ENCODE measurements at places on chromosomes 4 and X. TPM values are rescaled to one million over a fixed set of nuclear protein-coding genes. Genes with fewer than 3 reads are reported as not detected.

The VAMP7 gene
- 22.3 TPM for total RNA-seq

DNA sequence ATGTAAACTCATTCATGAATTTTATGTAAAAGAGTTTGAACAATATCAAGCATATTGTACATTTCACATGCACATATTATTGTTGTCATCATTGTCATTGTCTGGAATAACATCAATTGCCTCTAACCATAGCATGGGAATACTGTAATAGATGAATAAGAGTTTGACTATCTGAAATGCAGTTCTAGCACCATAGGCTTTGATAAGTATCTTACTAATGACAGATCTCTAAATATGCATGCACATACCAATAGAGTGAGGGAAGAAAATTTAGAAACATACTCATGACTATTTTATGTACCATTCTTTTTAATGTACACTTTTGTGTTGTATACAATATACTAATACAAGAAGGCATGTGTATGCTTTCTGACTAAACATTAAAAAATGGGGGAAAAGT is 161.6 kb upstream of the SPRY1 start:
- DNase-seq, result no peak
- no peaks in the 10 kb centered on the region for H3K4me1 ChIP-seq
- no peaks in the 10 kb centered on the region for H3K27me3 ChIP-seq
- no peaks in the 10 kb centered on the region for H3K36me3 ChIP-seq
- no peak overlapping the region for H3K4me3 ChIP-seq

The SLITRK2 gene
- 0.18 TPM for total RNA-seq

DNA sequence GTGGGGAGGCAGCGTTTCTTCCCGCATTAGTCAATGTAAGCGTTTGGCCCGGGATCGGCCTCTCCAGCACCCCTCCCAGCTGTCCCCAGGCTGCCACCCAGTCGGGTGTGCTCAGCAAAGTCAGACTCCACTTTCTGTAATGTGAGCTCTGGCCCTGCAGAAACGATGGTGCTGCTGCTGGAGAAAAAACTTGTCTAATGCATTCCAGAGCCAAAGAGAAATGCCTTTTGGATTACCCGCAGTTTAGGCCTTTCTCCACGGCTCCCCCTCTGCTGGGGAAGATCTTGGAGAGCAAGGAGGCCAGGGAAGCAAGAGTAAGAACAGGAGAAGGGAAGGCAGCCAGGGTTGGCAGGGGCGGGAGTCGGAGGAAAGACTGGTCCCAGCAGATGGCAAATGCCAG is 55.2 kb downstream of the ELF4 start:
- H3K36me3 ChIP-seq, result no peaks in the 10 kb centered on the region
- H3K4me3 ChIP-seq, result no peak overlapping the region
- peaks cover 5% of the 10 kb centered on the region for H3K4me1 ChIP-seq
- no peaks in the 10 kb centered on the region for H3K27me3 ChIP-seq
- no peak for DNase-seq
- H3K27ac ChIP-seq, result no peak overlapping the region

The ZNF157 gene
- total RNA-seq, result not detected

DNA sequence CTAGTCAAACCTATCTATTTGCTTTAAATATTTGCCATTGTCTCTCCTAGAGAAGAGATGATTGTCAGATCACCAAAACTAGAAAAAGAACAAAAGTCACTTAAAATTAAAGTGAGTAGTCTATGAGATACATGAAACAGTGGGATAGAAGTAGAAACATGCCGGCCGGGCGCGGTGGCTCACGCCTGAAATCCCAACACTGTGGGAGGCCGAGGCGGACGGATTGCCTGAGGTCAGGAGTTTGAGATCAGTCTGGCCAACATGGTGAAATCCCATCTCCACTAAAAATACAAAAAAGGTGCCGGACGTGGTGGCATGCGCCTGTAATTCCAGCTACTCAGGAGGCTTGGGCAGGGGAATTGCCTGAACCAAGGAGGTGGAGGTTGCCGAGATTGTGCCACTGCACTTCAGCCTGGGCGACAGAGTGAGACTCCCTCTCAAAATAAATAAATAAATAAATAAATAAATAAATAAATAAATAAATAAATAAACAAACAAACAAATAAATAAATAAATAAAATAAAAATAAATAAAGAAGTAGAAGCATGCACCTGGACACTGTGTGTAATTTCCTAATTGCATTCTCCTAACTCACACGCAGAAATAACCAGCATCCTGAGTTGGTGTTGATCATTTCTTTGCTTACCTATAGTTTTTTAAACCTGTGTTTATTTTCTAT is 299.5 kb downstream of the PDHA2 start:
- DNase-seq, result no peak
- H3K36me3 ChIP-seq, result no peaks in the 10 kb centered on the region
- H3K27me3 ChIP-seq, result no peaks in the 10 kb centered on the region
- H3K27ac ChIP-seq, result no peak overlapping the region

DNA sequence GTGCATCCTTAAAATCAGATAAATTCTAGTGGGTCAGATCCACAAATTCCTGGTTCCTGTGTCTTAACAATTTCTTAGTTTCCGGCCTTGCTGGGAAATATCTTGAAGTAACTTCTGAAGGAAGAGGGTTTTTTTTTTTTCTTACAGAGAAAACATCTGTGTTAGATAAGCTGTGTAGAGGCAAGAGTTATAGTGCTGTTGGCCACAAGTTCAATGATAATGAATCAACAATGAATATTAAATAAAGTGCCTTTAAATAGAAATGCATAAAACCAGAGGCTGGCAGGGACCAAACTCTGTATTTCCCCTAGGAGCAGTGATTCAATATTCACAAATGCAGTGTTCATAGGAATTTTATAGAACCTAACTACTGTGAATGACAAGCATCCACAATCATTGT is 711.9 kb upstream of the ATOH1 start:
- H3K4me3 ChIP-seq, result no peak overlapping the region
- H3K27ac ChIP-seq, result no peak overlapping the region
- H3K36me3 ChIP-seq, result no peaks in the 10 kb centered on the region
- H3K27me3 ChIP-seq, result no peaks in the 10 kb centered on the region
- DNase-seq, result no peak

- no peak for DNase-seq
- no peak overlapping the region for H3K4me3 ChIP-seq
- H3K27ac ChIP-seq, result no peak overlapping the region
- no peaks in the 10 kb centered on the region for H3K27me3 ChIP-seq
- H3K4me1 ChIP-seq, result no peaks in the 10 kb centered on the region
These were observed 251.7 kb downstream of the MAPK10 start for GRCh38 chr4:86108137-86108536.

GRCh38 chrX:12690646-12691045 is 100.6 kb upstream of the PRPS2 start:
- no peak for DNase-seq
- H3K27me3 ChIP-seq, result no peaks in the 10 kb centered on the region
- no peaks in the 10 kb centered on the region for H3K36me3 ChIP-seq
- no peak overlapping the region for H3K27ac ChIP-seq
- no peak overlapping the region for H3K4me3 ChIP-seq

- H3K4me1 ChIP-seq, result no peaks in the 10 kb centered on the region
- H3K27ac ChIP-seq, result no peak overlapping the region
- H3K27me3 ChIP-seq, result no peaks in the 10 kb centered on the region
- H3K4me3 ChIP-seq, result no peak overlapping the region
- DNase-seq, result no peak
- H3K36me3 ChIP-seq, result peaks cover 5% of the 10 kb centered on the region
These were observed 49.2 kb downstream of the GATB start for GRCh38 chr4:151711646-151712045.

GRCh38 chrX:48833542-48834138 is 1.8 kb downstream of the PCSK1N start:
- H3K36me3 ChIP-seq, result no peaks in the 10 kb centered on the region
- no peak overlapping the region for H3K27ac ChIP-seq
- no peaks in the 10 kb centered on the region for H3K4me1 ChIP-seq
- H3K4me3 ChIP-seq, result no peak overlapping the region

GRCh38 chr4:104571341-104571740 is 76.6 kb upstream of the CXXC4 start:
- H3K36me3 ChIP-seq, result no peaks in the 10 kb centered on the region
- H3K27ac ChIP-seq, result no peak overlapping the region
- no peaks in the 10 kb centered on the region for H3K27me3 ChIP-seq
- no peak overlapping the region for H3K4me3 ChIP-seq
- DNase-seq, result no peak

All from Peyer's patch (tissue), 4 donors.